ENCODE measurements at places on chromosomes 6 and 20.

DNA sequence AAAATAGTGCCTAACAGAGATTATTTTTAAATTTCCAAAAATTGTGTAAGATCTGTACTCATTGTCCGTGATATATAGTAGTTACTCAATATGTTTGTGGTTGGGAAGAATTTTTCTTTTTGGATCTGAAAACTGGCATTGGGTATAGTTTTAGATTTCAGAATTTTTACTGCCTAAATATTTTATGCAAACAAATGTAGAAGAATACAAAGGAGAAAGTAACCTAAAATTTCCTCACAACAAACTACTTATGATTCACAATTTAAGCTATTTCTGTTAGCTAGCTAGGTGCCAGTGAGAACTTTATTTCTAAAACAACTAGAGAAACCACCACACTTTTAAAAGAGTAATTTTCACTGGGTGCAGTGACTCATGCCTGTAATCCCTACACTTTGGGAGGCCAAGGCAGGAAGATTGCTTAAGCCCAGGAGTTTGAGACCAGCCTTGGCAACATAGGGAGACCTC, 38.8 kb downstream of the SESN1 start:
- DNase-seq, result no peak

- DNase-seq, result no peak
These were observed 79.8 kb upstream of the CHD6 start for GRCh38 chr20:41697861-41698559.

DNA sequence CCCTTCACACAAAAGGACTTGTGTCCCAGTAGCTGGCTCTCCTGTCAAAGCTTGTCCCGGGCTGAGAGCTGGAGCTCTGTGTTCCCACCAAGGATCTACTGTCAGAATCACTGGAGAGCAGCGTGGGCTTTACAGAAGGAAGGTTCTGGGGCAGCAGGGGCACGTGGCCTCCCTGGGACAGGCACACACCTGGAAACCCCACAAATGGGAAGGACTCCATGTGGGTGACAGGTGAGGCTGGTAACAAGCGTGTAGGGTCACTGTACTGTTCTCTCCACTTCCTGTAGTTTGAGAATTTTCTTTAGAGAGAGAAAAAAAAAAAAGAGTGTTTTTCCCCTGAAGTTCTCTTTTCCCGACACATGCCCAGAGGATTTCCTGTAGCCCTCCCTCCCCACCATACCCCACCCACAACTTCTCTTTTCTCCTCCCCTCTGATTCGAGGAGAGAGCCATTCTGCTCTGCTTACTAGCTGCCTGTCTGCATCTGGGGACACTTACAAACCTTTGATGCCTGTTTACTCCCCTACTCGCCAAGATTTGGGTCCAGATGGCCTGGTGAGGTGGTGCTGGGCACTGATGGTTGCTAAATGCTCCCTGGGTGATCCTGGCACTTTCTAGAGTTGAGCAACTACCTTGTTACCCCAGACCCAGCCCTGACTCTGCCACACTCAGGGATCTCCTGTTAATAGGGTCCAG, 84.1 kb upstream of the SIRPA start:
- DNase-seq, result no peak

- DNase-seq, result no peak
These were observed 15.8 kb upstream of the DEK start for GRCh38 chr6:18280084-18280483.

DNA sequence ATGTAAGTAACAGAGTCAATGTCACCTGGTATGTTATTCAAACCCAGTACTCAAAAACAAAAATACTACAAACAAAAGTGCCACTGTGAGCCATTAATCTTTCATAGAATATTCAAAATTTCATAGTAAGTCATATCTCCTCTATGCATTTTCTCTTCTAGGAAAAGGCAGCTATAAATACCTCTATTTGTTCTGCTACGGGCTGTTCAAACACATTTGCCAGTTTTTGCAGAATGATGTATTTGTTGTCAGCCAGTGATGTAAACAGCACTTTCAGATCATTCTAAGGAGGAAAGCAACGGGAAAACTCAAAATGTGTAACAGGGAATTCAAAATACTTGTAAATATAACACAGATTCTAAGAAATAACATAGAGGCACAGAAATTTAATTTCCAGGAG, 388.2 kb downstream of the SYNE1 start:
- no peak for DNase-seq

GRCh38 chr20:25136643-25137559, 55.0 kb upstream of the VSX1 start:
- no peak for DNase-seq
